ENCODE measurements at places on chromosomes 16 and 17.
A peak's percentile ranks its signal among the peaks of the same experiment; 100 is the strongest.

DNA sequence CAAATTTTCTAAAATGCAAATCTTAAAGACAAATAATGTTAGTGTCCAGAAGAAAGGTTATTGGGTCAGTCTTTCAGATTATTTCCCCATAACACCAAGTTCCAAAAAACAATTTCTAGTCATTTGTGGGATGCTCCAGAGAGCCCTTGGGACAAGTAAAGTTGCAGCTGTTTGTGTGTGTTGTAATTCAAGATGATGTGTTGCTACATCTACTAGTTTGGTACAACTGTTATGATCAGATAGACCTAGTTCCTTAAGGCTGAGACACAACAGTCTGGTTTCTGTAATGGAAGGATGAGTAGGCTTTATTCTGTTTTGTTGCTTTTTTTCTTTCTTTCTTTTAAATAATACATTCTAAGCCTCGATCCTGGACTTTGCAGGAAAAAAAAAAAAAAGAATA is 41.9 kb downstream of the PIGL start:
- no peaks in the 10 kb centered on the region for H3K4me1 ChIP-seq
- no peaks in the 10 kb centered on the region for H3K36me3 ChIP-seq
- H3K27ac ChIP-seq, result no peak overlapping the region
- H3K27me3 ChIP-seq, result no peaks in the 10 kb centered on the region
- no peak for DNase-seq

DNA sequence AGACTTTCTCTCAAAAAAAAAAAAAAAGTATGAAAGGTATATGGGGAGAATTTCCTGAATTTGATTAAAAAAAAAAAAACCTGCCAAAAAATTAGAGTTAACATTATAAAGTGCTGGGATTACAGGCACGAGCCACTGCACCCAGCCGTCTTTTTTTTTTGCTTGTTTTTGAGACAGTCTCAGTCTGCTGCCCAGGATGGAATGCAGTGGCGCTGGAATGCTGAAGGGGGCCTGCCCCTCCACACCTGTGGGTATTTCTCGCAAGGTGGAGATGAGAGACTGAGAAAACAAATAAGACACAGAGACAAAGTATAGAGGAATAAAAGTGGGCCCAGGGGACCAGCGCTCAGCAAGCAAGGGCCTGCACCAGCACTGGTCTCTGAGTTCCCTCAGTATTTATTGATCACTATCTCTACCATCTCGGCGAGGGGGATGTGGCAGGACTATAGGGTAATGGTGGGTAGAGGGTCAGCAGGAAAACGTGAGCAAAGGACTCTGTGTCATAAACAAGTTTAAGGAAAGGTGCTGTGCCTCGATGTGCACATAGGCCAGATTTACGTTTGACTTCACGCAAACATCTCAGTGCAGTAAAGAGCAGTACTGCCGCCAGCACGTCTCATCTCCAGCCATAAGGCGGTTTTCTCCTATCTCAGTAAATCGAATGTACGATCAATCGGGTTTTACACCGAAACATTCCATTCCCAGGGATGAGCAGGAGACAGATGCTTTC is 117.2 kb downstream of the GOSR1 start:
- DNase-seq, result no peak
- H3K27ac ChIP-seq, result no peak overlapping the region
- no peaks in the 10 kb centered on the region for H3K4me1 ChIP-seq

DNA sequence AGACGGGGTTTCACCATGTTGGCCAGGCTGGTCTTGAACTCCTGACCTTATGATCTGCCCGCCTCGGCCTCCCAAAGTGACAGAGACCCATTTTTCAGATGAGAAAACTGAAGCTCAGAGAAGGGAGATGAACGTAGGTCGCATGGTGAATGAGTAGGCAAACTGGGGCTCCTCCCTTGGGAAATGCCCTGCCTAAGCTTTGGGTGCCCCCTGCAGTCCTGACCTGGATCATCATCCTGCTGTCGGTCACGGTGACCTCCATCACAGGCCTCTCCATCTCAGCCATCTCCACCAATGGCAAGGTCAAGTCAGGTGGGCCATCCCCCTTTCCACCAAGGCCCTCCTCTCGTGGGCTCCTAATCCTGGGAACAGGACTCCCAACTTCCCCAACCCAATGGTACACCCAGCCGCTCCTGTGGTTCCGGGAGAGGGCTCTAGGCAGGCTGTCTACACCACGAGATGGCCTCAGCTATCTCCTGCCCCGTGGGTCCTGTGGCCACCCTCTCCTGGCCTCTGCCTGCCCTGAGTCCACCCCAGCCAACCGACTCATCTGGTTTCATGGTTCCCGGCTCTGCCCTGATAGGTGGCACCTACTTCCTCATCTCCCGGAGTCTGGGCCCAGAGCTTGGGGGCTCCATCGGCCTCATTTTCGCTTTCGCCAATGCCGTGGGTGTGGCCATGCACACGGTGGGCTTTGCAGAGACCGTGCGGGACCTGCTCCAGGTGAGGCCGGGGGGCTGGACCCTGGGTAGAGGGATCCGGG is 4.7 kb downstream of the SLC12A3 start:
- H3K36me3 ChIP-seq, result no peaks in the 10 kb centered on the region
- no peaks in the 10 kb centered on the region for H3K27me3 ChIP-seq
- DNase-seq, result peak; percentile 32
- H3K27ac ChIP-seq, result no peak overlapping the region
- H3K4me3 ChIP-seq, result no peak overlapping the region

DNA sequence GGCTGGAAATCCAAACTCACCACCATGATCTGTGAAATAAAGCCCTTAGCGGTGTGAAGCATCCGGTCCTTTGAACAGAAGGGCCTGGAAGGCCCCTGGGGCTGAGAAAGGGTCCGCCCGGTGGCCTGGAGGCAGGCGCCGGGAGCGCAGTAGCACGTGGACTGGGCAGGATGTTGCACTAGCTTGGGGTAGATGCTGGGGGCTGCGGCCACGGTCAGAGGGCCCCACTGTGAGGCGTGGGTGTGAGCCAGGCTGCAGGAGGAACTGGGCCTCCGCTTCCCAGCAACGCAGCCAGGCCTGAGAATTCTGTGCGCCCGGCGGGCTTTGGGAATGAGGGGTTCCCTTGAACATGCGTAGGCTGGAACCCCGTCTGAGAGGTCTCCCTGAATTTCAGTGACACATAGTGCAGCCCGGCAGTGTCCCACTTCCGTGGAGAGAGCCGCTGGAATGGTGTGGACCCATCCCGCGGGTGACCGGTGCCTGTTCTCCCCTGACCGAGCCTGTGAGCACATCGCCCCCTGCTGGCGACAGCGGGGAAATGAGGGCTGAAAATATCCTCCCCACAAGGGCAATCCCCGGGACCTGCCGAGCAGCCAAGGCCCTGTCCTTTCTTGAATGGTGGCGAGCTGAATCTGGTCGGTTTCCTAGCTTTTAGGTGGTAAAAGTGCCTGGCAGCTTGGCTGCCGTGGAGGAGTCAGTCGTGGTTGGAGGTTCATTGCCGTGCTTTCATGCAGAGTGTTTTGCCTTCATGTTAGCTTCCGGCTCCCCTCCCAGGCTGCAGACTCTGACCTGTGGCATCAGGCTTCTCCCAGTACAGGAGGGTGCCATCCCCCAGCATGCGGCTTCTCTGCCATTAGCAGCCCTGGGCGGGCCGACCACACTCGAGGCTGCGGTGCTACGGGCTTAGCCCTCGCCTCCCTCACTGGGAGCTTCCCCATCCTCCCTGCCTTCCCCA is 43.8 kb downstream of the DNAJA2 start:
- DNase-seq, result peak; percentile 76
- H3K36me3 ChIP-seq, result peaks cover 7% of the 10 kb centered on the region
- H3K27ac ChIP-seq, result no peak overlapping the region
- peaks cover 22% of the 10 kb centered on the region for H3K4me1 ChIP-seq

- H3K4me3 ChIP-seq, result no peak overlapping the region
- H3K4me1 ChIP-seq, result no peaks in the 10 kb centered on the region
- DNase-seq, result no peak
- no peaks in the 10 kb centered on the region for H3K27me3 ChIP-seq
Measured at GRCh38 chr16:14427371-14427948, 202.6 kb downstream of the PARN start.

DNA sequence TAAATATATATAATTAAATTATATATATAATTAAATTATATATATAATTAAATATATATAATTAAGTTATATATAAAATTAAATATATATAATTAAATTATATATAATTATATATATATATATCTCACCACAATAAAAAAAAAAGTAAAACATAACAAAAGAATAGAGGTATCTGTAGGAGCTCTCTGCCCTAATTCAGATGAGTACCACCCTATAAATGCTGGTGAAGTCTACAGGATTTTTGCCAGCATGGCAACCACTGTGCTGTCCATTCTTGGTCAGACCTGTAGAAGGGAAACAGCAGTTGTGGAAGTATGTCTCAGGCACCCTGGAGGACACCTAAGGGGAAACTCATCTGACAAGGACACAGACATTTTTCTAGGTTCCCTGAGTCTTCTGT is 259.7 kb downstream of the PRKCA start:
- no peak overlapping the region for H3K27ac ChIP-seq
- H3K4me1 ChIP-seq, result peaks cover 37% of the 10 kb centered on the region
- H3K27me3 ChIP-seq, result no peaks in the 10 kb centered on the region
- H3K36me3 ChIP-seq, result no peaks in the 10 kb centered on the region
- DNase-seq, result no peak
- H3K4me3 ChIP-seq, result no peak overlapping the region

DNA sequence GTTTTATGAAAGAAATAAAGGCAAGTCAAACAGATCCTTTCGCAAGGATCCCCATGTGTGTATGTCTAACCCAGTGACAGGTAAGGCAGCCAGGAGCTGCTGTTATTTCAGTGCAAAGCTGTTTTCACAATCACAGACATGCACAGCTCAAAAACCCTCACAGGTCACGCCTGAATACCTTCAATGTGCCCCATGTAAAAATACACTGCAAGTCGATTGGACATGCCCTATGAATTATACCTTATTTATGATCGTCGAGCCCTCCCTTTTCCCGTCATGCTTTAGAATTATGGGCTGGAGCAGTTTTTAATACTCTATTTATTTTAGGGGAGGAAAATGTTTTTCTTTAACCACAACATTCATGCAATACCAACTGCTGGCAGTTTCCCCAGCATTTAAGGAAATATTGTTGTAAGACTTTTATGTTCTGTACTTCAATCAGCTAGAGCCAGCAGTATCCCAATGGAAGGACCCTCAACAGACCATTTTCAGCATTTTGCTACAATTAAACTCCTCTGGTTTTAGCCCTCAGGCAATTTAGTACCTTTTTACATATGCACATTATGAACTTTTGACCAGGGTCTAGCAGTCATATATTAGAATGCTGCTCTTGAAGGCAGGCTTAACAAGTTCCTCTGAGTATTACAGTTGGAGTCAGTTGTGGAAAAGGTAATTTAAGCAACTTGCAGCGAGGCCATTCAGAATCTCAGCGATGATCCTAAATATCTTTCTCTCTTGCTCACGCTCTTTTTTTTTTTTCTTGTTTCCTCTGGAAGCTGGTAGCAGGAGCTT is 362.2 kb downstream of the WWOX start:
- no peaks in the 10 kb centered on the region for H3K36me3 ChIP-seq
- H3K27ac ChIP-seq, result no peak overlapping the region
- H3K27me3 ChIP-seq, result no peaks in the 10 kb centered on the region
- H3K4me1 ChIP-seq, result no peaks in the 10 kb centered on the region
- no peak for DNase-seq
- H3K4me3 ChIP-seq, result no peak overlapping the region

DNA sequence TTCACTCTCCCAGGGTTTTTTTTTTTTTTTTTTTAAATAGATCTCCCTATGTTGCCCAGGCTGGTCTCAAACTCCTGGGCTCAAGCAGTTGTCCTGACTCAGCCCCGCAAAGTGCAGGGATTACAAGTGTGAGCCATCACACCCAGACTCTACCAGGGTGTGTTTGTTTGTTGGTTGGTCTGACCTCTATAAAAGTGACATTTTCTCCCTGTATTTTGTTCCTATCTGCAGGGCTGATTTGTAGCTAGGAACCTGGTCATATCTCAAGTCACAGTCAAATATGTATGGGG is 46.3 kb upstream of the B4GALNT2 start:
- H3K27me3 ChIP-seq, result peaks cover 24% of the 10 kb centered on the region

GRCh38 chr17:72423718-72424117 is 302.9 kb downstream of the SOX9 start:
- H3K4me1 ChIP-seq, result peaks cover 26% of the 10 kb centered on the region
- no peak overlapping the region for H3K4me3 ChIP-seq
- DNase-seq, result no peak
- H3K27me3 ChIP-seq, result no peaks in the 10 kb centered on the region
- H3K36me3 ChIP-seq, result peaks cover 2% of the 10 kb centered on the region

- H3K27ac ChIP-seq, result no peak overlapping the region
- no peaks in the 10 kb centered on the region for H3K27me3 ChIP-seq
- no peak overlapping the region for H3K4me3 ChIP-seq
- DNase-seq, result no peak
- H3K36me3 ChIP-seq, result no peaks in the 10 kb centered on the region
Measured at GRCh38 chr16:83031524-83031923, 404.8 kb downstream of the CDH13 start.

DNA sequence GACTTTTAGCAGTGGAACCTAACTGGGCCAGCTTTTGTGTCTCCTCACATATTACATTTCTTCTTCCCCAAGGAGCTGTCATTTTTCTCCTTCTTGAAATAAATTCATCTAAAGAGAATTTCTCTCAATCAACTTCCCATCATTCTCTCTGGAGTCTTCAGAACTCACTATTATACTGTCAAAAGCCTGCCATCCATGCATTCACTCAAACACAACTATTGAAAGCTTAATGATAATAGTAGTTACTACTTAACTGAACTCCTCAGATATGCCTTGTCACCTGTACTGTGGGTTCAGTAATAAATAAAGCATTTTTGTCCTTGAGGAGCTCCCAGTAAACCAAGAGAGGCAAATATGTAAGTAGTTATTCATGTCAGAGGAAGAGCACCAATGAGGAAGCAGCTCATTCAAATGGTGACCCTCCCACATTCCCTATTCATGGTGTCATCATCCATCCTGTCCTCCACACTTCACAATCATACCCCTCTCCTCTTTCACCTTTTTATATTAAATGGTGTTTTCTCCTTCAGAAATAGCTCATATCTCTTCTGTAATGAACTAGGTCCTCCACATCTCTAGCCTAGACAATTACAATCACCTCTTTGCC is 162.6 kb downstream of the CA10 start:
- H3K4me1 ChIP-seq, result no peaks in the 10 kb centered on the region
- no peak for DNase-seq
- no peak overlapping the region for H3K27ac ChIP-seq
- H3K36me3 ChIP-seq, result no peaks in the 10 kb centered on the region

DNA sequence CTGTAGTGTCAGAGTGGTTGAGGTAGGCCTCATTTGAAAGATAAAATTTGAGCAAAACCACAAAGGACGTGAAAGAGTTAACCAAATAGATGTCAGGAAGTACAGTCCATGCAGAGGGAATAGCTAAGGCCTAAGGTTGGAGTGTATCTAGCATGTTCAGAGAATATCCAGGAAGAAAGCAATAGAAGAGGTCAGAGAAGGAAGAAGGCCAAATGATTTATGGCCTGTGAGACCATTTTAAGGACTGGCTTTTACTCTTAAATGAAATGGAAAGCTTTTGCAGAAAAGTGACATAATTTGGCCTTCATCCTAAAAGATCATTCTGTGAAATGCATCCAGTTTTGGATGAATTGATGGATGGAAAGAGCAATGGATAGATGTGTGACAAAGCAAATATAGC is 116.5 kb downstream of the NLK start:
- no peak for DNase-seq
- H3K4me3 ChIP-seq, result no peak overlapping the region
- H3K27ac ChIP-seq, result no peak overlapping the region
- peaks cover 2% of the 10 kb centered on the region for H3K36me3 ChIP-seq

- peaks cover 29% of the 10 kb centered on the region for H3K27me3 ChIP-seq
- no peak overlapping the region for H3K4me3 ChIP-seq
- H3K4me1 ChIP-seq, result no peaks in the 10 kb centered on the region
- H3K36me3 ChIP-seq, result peaks cover 2% of the 10 kb centered on the region
- no peak overlapping the region for H3K27ac ChIP-seq
Measured at GRCh38 chr16:13902677-13903076, 17.3 kb upstream of the ERCC4 start.

Data from activated T-cell treated with anti-CD3 and anti-CD28 coated beads, Interleukin-2, amount 50 U/mL, for 72 hours (primary cell).